ENCODE measurements at places on chromosomes 16 and 17. TPM values are rescaled to one million over a fixed set of nuclear protein-coding genes. Genes with fewer than 3 reads are reported as not detected.

GRCh38 chr17:83079352-83079747 lies at the start of gene METRNL:
Gene METRNL, plus strand, starts transcription at chr17:83079609. Its CDS starts 207 bp downstream, at chr17:83079816.
- peak; percentile 81 for DNase-seq

- DNase-seq = peak; percentile 85
Observed at GRCh38 chr17:38454532-38454931, 26.3 kb downstream of the ARHGAP23 start.

- no peak for DNase-seq
Observed at GRCh38 chr17:77852731-77853130, 105.8 kb upstream of the TNRC6C start.

SGF29 gene
- polyA plus RNA-seq = 35.1 TPM

MRPL12 gene
- 409 TPM for polyA plus RNA-seq
